ENCODE measurements at places on chromosomes 7 and 10.

GRCh38 chr7:44796034-44796503, 412 bp upstream of the PPIA start:
- no peak for DNase-seq

- no peak for DNase-seq
These were observed 4.7 kb downstream of the IDI2 start for GRCh38 chr10:1020958-1021357.

GRCh38 chr10:409408-410040, 274.3 kb downstream of the ZMYND11 start:
- no peak for DNase-seq

GRCh38 chr7:50657341-50657873, 92.2 kb upstream of the DDC start:
- DNase-seq = no peak

GRCh38 chr7:132292803-132293202, 283.5 kb downstream of the PLXNA4 start:
- DNase-seq = no peak

DNA sequence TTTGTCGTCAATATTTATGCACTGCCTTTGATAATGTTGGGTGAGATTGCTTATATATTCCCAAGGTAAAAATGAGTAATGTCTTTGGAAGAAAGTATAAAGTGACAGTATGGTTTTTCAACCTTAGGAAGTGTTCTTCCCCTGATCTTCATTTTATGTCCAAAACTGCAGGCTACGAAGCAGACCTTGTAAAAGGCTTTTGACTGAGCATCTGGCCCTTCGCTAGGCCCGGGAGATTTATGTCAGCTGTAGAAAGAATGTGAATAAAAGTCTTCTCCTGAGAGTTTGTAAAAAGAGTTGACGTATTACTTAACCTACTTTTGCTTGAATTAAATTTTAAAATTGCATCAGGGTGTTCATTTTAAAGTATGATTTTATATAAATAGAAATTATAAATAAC, 116.8 kb downstream of the CPED1 start:
- no peak for DNase-seq
